ENCODE measurements at places on chromosomes 3 and 15. TPM values are rescaled to one million over a fixed set of nuclear protein-coding genes. Genes with fewer than 3 reads are reported as not detected.

CIB2 gene
- total RNA-seq: 5.5 TPM

CHST13 gene
- 2.3 TPM for total RNA-seq

- no peak for DNase-seq
Measured at GRCh38 chr15:33848011-33848410, 120.3 kb upstream of the CHRM5 start.

- DNase-seq: peak; percentile 2
Measured at GRCh38 chr15:69076756-69077155, 62.3 kb downstream of the NOX5 start.

DNA sequence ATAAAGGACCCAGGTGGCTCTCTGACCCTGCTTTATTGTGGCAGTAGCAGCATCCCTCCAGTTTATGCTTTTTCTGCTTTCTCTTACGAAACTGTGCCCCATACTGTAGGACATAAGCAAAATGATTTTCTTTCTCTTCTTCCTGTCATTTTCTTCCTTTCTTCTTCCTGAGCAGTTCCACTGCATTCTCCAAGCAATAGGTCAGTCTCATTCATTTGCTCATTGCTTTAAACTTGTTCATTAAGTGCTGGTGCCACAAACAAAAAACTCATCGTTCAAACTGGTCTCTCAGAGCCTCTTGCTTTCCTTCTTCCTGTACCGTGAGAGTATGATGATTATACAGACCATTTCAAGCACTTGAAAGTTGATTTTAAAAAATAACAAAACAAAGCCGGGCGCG lies 66.8 kb downstream of the PDE8A start:
- DNase-seq: no peak
